Activated T-cell treated with anti-CD3 and anti-CD28 coated beads, Interleukin-2, amount 50 U/mL, for 24 hours (primary cell): ENCODE measurements at places on chromosomes 4 and X.

GRCh38 chrX:42102586-42103282, 179.4 kb upstream of the CASK start:
- H3K36me3 ChIP-seq = no peaks in the 10 kb centered on the region
- H3K27me3 ChIP-seq = peaks cover 49% of the 10 kb centered on the region
- H3K27ac ChIP-seq = no peak overlapping the region

DNA sequence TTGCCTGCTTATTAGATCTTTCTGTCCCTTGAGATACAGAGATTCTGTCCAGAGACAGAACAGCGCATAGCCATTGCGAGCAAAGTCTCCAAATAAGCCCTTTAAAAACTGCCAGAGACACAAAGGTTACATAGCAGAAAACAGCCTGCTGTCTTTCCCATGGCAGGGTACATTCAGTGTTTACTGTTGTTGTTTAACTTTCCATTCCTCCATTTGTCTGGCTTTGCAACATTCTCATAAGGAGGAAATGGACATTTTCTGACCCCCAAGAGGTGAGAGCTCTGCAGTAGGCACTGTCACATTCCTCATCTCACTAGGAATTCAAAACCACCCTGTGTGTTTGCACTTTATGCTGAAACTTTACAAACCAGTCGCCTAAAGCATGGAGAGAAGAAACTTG, 48.3 kb downstream of the PDE5A start:
- no peaks in the 10 kb centered on the region for H3K36me3 ChIP-seq
- no peaks in the 10 kb centered on the region for H3K27me3 ChIP-seq
- H3K4me3 ChIP-seq = no peak overlapping the region
- H3K27ac ChIP-seq = no peak overlapping the region
- H3K4me1 ChIP-seq = no peaks in the 10 kb centered on the region

DNA sequence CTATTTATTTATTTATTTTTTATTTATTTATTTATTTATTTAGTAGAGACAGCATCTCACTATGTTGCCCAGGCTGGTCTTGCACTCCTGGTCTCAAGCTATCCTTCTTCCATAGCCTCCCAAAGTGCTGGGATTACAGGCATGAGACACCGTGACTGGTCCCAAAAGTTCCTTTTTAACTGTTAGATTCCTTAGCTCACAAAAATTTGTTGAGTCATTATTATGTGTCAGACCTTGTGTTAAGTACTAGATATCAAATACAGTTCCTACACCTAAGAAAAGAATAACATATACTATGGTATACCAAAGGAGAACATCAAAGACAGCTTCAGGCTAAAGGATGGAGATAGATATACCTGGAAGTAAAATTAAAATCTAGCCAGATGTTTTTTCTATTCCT, 11.6 kb downstream of the FGA start:
- no peak overlapping the region for H3K27ac ChIP-seq
- H3K27me3 ChIP-seq = peaks cover 31% of the 10 kb centered on the region
- H3K36me3 ChIP-seq = no peaks in the 10 kb centered on the region

GRCh38 chrX:109959356-109959871, 43.5 kb upstream of the TMEM164 start:
- no peak for DNase-seq
- peaks cover 2% of the 10 kb centered on the region for H3K4me1 ChIP-seq
- H3K27ac ChIP-seq = no peak overlapping the region
- H3K4me3 ChIP-seq = no peak overlapping the region

- H3K27me3 ChIP-seq = no peaks in the 10 kb centered on the region
- H3K36me3 ChIP-seq = peaks cover 33% of the 10 kb centered on the region
- H3K4me3 ChIP-seq = peak within 1 kb of the TSS; percentile 39
- H3K27ac ChIP-seq = peak within 1 kb of the TSS; percentile 85
These were observed at the start of gene TLR1 for GRCh38 chr4:38804654-38805295. TLR1 (minus strand) TSS chr4:38804791; CDS start chr4:38798831, 5,960 bp downstream.

- H3K4me1 ChIP-seq = peaks cover 8% of the 10 kb centered on the region
- H3K4me3 ChIP-seq = no peak overlapping the region
- no peaks in the 10 kb centered on the region for H3K36me3 ChIP-seq
- no peak for DNase-seq
- no peaks in the 10 kb centered on the region for H3K27me3 ChIP-seq
- no peak overlapping the region for H3K27ac ChIP-seq
These were observed 35.0 kb upstream of the CDKN2AIP start for GRCh38 chr4:183409483-183409882.

- no peaks in the 10 kb centered on the region for H3K4me1 ChIP-seq
- H3K4me3 ChIP-seq = no peak overlapping the region
- DNase-seq = no peak
- no peaks in the 10 kb centered on the region for H3K36me3 ChIP-seq
- no peak overlapping the region for H3K27ac ChIP-seq
These were observed 261.3 kb downstream of the PARM1 start for GRCh38 chr4:75194180-75194579.

- no peak for DNase-seq
- H3K27me3 ChIP-seq = no peaks in the 10 kb centered on the region
- H3K36me3 ChIP-seq = peaks cover 94% of the 10 kb centered on the region
- peaks cover 63% of the 10 kb centered on the region for H3K4me1 ChIP-seq
- peak overlapping the region; percentile 38 for H3K27ac ChIP-seq
- H3K4me3 ChIP-seq = no peak overlapping the region
These were observed 40.5 kb downstream of the NFKB1 start for GRCh38 chr4:102541697-102542096.

DNA sequence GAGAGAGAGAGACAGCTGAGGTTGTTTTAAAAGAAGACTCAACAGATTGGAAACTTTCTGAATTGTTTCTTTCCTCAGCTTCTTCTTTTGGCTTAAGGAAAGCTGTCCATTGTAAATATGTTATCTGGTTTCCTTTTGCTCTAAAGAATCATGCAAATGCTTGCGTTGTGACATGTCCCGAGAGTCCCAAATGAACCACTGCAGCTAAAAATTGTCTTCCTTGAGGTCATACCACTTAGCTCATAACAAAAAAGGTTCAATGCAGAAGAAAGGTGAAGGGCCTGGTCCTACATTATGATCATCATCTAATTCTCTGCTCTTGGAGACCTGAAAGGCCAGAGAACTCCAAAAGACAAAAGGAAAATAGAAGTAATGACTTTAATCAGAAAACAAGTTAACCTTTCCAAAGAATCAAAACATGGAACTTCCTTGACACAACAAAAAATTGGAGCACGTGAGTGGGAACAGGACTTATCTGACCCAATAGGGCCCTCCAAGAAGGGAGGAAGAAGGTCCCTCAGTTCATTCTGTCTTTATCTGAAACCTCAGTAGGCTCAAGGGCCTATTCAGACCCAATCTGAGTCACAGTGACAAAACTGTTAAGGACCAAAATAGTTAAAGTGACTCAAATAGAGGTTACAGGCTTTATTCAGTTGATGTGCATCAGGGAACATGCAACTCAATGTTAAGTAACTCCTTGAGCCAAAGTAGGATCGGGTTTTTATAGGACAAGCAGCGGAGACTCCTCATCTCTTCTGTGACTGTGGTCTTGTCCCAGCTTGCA, 14.7 kb upstream of the VSIG1 start:
- no peaks in the 10 kb centered on the region for H3K36me3 ChIP-seq
- peaks cover 31% of the 10 kb centered on the region for H3K27me3 ChIP-seq
- no peak for DNase-seq
- H3K27ac ChIP-seq = no peak overlapping the region
- H3K4me3 ChIP-seq = no peak overlapping the region

DNA sequence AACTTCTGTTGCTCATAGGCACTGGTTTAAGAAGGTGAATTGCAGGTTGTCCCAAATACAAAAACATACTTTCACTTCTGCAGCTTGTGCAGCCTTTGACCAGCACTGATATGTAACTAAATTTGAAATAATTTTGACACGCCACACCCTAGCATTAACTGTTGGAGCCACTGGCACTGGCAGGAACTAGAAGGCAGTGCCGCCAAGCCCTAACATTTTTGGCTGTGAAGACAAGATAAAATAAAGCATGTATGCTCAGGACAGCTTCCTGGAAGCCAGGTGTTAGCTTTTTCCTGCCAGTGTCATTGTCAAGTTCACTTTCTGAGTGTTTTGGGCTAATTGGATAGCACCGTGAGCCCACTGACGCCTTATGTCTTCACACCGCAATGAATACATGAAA, 65.3 kb upstream of the FBXW7 start:
- H3K27me3 ChIP-seq = no peaks in the 10 kb centered on the region
- no peak for DNase-seq
- H3K4me3 ChIP-seq = no peak overlapping the region
- H3K4me1 ChIP-seq = no peaks in the 10 kb centered on the region
- no peak overlapping the region for H3K27ac ChIP-seq

- H3K4me3 ChIP-seq = no peak overlapping the region
- DNase-seq = no peak
- H3K36me3 ChIP-seq = no peaks in the 10 kb centered on the region
- no peaks in the 10 kb centered on the region for H3K4me1 ChIP-seq
These were observed 492.5 kb upstream of the INTU start for GRCh38 chr4:127140306-127140705.

DNA sequence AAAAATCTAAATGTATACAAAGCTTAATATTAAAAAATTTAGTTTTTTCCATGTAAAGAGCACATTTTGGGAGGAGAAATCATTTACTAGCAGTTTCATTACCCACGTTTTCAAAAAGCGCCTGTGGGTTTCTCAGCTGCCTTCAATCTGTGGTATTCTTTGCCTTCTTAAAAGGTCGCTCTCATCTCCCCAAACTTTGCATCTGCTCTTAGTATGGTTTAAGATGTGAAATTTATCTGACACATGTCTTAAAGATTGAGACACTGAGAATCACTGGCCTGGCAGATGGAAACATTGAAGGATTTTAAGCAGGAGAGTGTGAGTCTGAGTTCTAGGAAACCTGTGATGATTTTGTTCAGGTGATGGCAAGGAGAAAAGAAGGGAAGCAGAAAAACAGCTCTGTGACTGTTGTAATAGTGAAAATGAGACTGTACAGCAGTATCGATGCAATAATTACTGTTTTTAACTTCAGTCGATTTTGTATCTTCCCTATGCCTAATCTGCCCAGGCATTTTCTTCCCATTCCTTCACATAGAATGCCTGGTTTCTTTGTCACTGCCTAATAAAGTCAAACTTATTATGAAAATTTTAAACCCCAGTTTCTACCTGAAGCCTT, 75.9 kb downstream of the PAQR3 start:
- no peaks in the 10 kb centered on the region for H3K27me3 ChIP-seq
- H3K27ac ChIP-seq = peak overlapping the region; percentile 69
- peaks cover 35% of the 10 kb centered on the region for H3K36me3 ChIP-seq
- H3K4me1 ChIP-seq = peaks cover 6% of the 10 kb centered on the region

DNA sequence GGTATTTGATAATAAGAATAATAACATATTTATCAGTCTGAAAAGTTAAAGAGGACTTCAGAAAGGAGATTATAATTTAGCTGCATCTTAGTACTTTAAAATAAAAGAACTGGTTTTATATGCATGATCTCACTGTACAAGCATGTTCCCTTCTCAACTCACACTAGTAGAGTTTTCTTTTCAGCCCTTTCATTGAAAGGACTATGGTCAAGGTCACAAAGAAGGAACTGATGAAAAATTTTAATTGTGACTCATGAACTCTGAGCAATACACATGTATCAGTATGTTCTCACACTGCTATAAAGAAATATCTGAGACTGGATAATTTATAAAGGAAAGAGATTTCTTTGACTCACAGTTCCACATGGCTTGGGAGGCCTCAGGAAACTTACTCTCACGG, 73.7 kb upstream of the NDST4 start:
- no peak overlapping the region for H3K4me3 ChIP-seq
- no peaks in the 10 kb centered on the region for H3K27me3 ChIP-seq
- H3K27ac ChIP-seq = no peak overlapping the region
- no peaks in the 10 kb centered on the region for H3K4me1 ChIP-seq
- DNase-seq = no peak

- H3K4me1 ChIP-seq = peaks cover 34% of the 10 kb centered on the region
- no peak overlapping the region for H3K27ac ChIP-seq
- no peak for DNase-seq
- peaks cover 5% of the 10 kb centered on the region for H3K27me3 ChIP-seq
These were observed 881 bp upstream of the CACNA1F start for GRCh38 chrX:49233887-49234555.

DNA sequence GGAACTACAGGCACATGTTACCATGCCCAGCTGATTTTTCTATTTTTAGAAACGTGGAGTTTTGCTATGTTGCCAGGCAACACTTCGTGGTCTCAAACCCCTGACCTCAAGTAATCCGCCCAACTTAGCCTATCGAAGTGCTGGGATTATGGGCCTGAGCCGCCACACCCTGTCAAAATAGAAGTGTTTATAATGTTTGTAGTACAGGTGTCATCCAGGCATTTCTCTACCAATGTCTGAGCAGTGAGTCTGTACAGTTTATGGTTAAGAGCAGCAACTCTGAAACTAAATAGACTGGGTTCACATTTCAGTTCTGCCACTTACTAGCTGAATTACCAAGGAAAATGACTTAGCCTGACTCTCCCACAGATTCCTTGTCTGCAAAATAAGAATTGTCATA, 460.4 kb upstream of the GALNT7 start:
- H3K4me1 ChIP-seq = no peaks in the 10 kb centered on the region
- no peak for DNase-seq

DNA sequence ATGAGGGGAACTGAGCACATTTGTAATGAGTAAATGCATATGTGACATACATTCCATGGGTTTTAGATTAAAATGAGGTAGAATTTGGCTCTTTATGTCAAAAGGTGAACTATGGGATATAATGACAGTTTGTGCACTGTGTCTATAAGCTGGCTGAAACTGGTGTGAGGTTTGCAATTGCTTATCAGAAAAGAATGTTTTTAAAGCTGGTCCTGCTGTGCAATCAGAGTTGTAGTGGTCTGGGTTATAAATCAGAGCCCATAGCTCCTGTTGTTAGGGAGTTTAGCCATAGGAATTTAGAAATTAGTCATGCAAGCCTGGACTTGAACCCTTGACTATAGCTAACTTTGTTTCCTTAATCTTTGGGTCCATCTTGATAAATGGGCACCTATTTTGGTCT, 23.1 kb upstream of the GATB start:
- no peaks in the 10 kb centered on the region for H3K36me3 ChIP-seq
- H3K4me1 ChIP-seq = peaks cover 12% of the 10 kb centered on the region
- DNase-seq = no peak
- no peak overlapping the region for H3K4me3 ChIP-seq
- no peak overlapping the region for H3K27ac ChIP-seq

DNA sequence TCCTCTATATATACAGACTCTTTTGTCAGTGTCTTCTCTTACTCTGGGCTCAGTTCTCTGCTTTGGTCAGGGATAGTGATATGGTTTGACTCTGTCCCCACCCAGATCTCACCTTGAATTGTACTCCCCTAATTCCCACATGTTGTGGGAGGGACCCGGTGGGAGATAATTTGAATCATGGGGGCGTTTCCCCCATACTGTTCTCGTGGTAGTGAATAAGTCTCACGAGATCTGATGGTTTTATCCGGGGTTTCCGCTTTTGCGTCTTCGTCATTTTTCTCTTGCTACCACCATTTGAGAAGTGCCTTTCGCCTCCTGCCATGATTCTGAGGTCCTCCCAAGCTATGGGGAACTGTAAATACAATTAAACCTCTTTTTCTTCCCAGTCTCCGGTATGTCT, 144.4 kb downstream of the GLUD2 start:
- DNase-seq = no peak
- no peak overlapping the region for H3K27ac ChIP-seq
- no peaks in the 10 kb centered on the region for H3K4me1 ChIP-seq
- peaks cover 26% of the 10 kb centered on the region for H3K27me3 ChIP-seq
- no peaks in the 10 kb centered on the region for H3K36me3 ChIP-seq
- no peak overlapping the region for H3K4me3 ChIP-seq

GRCh38 chrX:49053223-49054072, 5.4 kb upstream of the CCDC120 start:
- peaks cover 40% of the 10 kb centered on the region for H3K27me3 ChIP-seq
- DNase-seq = peak; percentile 72
- no peaks in the 10 kb centered on the region for H3K36me3 ChIP-seq
- H3K4me3 ChIP-seq = peak overlapping the region; percentile 74
- H3K4me1 ChIP-seq = peaks cover 31% of the 10 kb centered on the region

GRCh38 chr4:10183462-10183861, 66.9 kb upstream of the WDR1 start:
- no peak for DNase-seq
- H3K36me3 ChIP-seq = no peaks in the 10 kb centered on the region
- peaks cover 4% of the 10 kb centered on the region for H3K27me3 ChIP-seq
